ENCODE measurements at places on chromosomes 2 and 18.

DNA sequence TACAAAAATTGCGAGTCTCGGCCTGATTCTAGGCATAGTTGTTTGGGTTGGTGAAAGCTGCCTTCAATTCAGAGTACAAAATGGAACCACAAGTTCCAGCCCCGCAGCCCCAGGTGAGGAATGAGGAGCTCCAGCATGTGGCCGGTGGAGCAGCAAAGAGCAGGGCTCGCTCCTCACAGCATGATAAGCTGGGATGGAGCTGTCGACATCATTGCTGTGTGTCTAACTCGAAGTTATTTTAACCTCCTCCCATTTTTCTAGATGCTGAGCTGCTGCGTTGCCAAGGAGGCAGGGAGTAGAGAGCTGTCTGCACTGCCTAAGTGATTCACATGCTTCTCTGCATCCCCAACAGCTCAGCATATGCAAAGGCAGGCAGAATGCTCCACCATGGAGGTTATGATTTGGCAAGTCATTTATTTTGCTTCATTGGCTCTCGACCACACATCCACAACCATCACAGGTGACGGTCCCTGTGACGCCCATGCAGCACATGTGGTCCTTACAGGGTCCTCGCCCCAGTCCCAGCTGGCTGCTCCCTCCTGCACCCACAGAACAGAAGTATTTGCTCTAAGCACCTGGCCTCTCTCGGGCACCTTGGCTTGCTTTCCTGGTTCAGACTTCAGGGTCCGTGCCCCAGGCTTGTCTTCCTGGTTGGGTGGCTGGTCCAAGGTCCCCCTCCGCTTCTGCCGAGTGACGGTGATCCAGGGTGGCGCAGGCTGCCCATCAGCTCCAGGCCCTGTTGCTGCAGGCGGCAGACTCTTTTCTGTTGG, 66.0 kb upstream of the MGAT4A start:
- DNase-seq: no peak

DNA sequence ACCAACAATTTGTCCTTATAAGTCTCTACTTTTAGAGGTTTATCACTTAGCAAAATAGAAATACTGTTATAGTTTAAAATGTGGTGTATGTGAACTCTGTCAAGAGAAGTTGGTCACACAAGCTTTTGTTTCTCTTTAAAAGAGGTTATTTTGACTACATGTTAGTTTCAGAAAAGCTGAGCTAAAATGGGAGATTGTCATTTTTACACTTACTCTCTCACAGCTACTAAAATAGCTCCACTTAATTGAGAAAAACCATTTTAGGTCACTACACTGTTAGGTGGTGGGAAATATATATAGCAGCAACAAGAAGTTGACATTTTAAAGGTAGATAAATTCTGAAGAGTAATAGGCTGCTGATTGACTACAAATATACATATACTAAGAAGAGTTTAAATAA, 161.5 kb upstream of the KCNJ3 start:
- no peak for DNase-seq

- DNase-seq: no peak
Measured at GRCh38 chr2:202090530-202090929, 17.5 kb downstream of the KIAA2012 start.

DNA sequence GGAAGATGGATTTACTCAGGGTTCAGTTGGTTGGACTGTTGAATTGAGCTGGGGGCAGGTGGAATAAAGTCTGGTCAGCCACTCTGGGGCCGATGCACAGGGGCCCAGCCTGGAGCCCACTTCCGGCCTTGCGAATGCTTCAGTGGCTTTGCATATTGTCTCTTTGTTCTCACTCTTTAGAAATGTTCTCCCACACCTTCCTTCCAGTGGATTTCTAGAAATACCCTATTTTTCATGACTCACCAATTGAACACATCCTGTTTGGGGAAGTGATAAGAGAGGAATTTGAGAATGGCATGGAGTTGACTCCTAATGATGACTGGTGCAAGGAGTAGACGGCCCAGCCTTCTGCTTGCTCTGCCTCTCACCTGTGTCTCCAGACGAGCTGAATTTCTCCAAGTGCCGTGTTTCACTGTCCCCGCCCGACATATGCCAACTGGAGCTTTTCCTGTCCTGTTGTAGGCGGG, 28.1 kb downstream of the ASAP2 start:
- DNase-seq: no peak

- DNase-seq: no peak
Measured at GRCh38 chr2:149278161-149278871, 52.1 kb upstream of the LYPD6 start.
